ENCODE measurements at places on chromosomes 3 and 15.

GRCh38 chr15:71231758-71232157 lies 116.5 kb downstream of the THSD4 start:
- no peak for DNase-seq

GRCh38 chr3:137420198-137420995 lies 343.7 kb upstream of the SOX14 start:
- DNase-seq: no peak

- no peak for DNase-seq
Measured at GRCh38 chr3:118088696-118089095, 946.0 kb downstream of the IGSF11 start.

GRCh38 chr3:13452490-13453335 lies 27.4 kb upstream of the HDAC11 start:
- no peak for DNase-seq

Measured in omental fat pad (tissue), 4 donors.